Activated naive CD8-positive, alpha-beta T cell treated with anti-CD3 and anti-CD28 coated beads, Interleukin-2, amount 50 U/mL, for 16 hours (primary cell): ENCODE measurements at places on chromosomes 6 and 20.
A peak's percentile ranks its signal among the peaks of the same experiment; 100 is the strongest.

DNA sequence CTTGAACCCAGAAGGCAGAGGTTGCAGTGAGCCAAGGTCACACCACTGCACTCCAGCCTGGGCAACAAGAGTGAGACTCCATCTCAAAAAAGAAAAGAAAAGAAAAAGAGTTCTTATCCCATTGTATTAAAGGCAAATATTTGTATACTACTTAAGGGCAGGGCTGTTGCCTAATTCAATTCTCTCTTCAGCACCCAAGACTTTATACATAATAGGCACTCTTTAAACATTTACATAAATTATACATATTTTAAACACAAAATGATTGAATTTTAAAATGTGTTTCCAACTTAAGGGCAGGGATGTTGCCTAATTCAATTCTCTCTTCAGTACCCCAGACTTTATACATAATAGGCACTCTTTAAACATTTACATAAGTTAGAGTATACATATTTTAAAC, 424.3 kb upstream of the ARID1B start:
- no peak for DNase-seq

GRCh38 chr6:3898265-3898994, 49.3 kb downstream of the FAM50B start:
- no peak for DNase-seq

- DNase-seq: no peak
Observed at GRCh38 chr6:16949716-16950115, 152.1 kb upstream of the STMND1 start.

GRCh38 chr6:56525974-56526789, 116.5 kb downstream of the DST start:
- DNase-seq: no peak

DNA sequence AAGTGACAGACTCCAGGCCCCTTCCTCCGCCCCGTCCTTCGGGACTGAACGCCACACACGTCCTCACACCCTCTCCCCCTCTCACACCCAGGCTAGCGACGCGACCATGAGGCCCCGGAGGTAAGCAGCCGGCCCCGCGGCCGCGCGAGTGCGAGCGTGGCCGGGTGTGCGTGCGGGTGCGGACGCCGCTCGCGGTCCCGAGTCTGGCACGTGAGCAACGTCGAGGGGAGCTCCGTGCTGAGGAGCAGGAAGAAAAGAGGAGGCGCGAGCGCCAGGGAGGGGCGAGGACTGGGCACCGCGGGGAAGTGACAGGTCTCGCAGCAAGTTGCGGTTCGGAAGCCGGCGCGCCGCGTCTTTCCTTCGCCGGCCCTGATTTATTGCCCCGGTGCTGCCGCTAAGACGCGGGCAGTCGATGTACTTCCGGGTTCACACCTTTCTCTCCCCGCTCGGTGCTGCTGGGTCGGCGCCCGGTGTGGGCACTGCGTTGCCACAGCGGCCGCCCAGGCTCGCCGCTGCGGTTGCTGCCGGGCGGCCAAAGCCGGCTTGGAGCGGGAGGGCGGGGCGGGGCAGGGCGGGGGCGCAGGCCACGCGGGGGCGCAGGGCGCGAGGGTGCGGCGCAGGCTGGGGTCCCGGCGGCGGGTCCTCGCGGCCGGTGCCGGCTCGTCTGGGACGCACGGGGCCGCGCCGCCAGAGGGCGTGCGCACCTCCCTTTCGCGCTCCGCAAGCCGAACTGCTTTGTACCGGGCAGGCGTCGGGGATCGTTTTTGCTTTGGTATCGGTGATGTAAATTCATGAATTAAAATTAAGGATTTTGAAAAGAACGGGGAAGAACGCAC, 15.8 kb upstream of the LIN28B start:
- no peak for DNase-seq

DNA sequence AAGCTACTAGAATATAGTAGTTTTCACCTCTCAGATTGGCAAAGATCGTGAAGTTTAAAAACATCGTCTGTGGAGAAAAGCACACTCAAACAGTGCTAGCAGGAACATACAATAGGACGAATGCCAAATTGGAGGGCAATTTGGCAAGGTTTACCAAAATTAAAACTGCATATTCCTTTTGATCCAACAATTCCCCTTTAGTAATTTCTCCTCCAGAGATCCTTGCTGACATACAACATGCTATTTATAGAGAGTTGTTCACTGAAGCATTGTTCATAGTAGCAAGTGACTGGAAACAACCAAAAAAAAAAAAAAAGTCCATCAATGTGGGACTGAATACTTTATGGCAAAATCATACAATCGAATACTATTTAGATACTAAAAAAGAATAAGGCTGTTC, 202.2 kb downstream of the ATXN1 start:
- DNase-seq: no peak

DNA sequence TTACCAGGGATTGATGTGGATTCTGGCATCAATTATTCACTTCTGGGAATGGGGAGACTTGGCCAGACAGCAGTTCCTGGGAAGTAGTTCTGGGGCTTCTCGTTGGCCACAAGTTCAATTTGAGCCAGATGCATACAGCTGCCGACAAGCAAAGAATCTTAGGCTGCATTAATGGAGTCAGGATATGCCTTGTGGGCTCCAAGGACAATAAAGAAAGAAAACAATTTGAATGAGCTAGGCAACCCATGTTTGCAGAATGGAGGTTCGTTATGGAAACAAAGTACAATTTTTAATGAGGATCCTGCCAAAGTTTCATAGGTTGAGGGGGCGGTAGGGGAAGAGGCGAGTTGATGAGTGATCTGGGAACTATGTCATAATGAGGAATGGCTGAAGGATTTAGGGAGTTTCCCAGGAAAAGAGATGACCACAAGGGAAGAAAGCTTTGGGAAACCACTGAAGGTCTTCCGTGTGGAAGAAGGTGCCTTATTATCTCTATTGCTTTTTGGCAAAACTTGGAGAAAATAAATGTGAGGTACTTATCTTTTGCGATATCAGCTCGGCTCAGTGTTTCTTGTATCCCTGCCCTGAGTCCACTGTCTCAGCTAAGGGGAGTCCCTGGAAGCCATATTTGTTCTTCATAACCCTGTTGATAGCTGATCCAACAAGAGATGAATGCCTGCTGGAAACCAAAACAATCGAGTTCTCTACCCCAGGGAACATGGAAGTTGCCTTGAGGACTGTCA, 181.0 kb upstream of the ZNF217 start:
- no peak for DNase-seq

DNA sequence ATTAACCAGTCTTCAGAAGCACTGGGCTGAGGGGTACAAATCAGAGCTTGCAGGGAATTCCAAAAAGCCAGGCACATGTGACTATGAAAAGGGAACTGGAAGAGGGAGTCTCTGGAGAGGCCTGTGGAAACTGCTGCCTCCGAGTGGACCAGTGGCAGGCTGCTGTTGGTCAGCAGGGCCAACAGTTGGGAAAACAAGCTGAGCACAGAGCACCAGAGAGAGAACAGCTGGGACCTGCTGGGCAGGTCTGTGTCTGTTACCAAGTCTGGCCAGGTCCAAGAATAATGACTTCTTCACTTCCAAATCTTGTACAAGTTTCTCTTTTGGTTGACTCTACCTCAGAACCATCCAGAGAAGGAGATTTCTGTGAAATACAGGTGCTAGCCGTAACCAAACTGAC, 81.4 kb downstream of the LIN28B start:
- DNase-seq: no peak

GRCh38 chr6:81565071-81565470, 187.4 kb downstream of the TENT5A start:
- DNase-seq: no peak

- DNase-seq: no peak
Observed at GRCh38 chr20:8104252-8104651, 27.8 kb upstream of the PLCB1 start.

- DNase-seq: no peak
Observed at GRCh38 chr6:113512576-113512975, 344.6 kb upstream of the MARCKS start.

GRCh38 chr6:164039954-164040375, 625.4 kb downstream of the QKI start:
- no peak for DNase-seq

GRCh38 chr20:20217621-20218020, 150.3 kb upstream of the INSM1 start:
- no peak for DNase-seq

DNA sequence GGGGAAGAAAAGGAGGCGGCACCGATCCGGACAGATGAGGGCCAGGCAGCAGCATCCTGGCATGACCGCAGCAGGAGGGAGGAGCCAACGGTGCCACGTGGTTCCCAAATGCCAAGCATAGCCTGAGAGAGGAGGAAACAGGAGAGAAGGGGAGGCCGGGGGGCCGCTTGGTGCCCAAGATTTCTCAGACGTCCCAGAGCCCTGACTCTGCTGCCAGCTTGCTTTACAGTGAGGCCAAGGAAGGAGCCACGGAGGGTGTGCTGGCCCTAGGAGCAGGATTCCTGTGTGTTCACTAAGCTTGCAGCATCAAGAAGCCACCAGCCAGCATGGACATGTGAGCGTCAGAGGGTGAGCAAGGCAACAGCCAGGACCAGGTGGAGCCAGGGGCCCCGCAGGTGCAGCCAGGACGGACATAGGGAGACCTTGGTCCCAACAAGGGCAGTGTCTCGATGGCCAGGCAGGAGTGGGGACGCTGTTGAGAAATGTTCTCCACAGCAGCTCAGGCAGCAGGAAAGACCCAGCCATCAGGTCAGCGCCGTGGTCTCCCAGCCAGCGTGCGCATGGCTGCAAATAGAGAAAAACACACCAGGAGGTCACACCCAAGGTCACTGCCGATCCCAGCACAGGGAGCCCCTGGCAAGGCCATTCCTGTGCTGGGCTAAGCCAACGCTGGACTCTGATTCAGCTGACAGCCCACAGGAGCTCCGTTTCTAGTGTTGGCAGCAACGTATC, 143.7 kb downstream of the DLL1 start:
- no peak for DNase-seq

DNA sequence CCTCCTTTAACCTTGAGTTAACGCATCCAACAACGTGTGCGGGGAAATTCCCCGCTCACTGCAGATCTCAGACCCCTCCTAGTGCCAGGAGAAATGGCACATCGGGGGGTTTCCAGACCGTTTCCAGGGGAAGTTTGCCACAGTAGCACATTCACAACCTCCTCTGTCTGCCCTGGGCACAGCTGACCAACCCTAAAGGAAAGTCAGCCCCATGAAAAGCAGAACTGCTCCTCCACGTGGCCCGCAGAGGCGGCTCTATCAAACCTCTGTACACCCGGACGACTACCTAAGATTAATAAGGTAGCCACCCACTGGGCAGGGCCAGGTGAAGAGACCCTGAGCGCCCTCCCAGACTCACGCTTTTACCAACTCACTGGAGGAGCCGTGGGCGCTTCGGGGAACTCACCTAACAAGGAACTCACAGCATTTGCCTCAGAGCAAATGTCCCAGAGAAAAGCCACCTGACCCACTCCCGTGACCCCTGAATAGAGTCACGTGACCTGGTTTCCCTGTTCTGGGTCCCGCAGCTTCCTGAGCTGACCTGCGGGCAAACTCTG, 93.1 kb downstream of the PRND start:
- DNase-seq: peak; percentile 61

DNA sequence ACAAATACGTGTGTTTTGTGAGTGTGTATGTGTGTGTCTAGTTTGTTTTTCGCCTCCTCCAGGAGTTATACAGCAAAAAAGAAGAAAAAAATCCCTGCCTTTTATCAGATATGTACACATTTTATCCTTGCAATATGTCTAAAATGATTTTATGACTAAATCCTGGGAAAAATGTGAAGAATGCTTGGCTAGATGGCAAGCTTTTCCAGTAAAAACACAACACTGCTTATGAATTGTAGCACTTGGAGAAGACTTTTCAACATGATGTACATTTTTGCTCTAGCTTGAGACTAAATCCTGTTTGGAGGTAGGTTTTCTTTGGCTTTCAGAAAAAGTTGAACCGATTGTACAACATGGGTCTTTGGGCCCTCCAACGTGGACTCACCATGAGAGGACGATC, 160.2 kb downstream of the GMPR start:
- DNase-seq: no peak

GRCh38 chr6:71043902-71044301, 87.0 kb upstream of the B3GAT2 start:
- no peak for DNase-seq

DNA sequence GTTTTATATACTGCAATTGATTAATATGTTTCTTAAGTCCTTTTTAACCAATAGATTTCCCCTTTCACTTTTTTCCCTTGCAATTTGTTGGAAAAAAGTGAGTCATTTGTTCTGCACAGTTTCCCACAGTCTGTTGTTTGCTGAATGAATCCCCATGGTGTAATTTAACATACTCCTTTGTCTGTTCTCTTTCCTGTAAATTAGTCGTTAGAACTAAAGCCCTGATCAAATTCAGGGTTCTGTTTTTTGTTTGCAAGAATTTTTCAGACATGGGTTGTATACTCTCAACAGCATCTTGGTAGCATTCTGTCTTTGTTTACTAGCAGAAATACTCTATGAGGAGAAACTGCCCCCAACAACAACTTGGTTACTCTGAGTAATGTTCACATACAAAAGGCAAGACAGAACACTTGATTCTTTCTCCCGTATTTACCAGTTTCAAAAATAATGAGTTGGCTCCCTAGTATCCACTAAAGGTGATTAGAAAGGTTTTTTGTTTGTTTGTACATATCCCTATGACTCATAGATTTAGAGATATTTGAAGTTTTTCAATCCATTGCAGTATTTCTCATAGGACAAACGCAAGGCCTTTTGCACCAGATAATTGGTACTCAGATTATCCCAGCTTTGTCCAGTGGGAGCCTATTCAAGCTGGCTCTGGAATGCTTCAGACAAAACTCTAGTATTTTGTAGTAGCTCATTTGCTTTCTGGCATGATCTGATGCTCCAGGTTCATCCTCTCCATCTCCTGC, 16.5 kb downstream of the BLOC1S5 start:
- no peak for DNase-seq

DNA sequence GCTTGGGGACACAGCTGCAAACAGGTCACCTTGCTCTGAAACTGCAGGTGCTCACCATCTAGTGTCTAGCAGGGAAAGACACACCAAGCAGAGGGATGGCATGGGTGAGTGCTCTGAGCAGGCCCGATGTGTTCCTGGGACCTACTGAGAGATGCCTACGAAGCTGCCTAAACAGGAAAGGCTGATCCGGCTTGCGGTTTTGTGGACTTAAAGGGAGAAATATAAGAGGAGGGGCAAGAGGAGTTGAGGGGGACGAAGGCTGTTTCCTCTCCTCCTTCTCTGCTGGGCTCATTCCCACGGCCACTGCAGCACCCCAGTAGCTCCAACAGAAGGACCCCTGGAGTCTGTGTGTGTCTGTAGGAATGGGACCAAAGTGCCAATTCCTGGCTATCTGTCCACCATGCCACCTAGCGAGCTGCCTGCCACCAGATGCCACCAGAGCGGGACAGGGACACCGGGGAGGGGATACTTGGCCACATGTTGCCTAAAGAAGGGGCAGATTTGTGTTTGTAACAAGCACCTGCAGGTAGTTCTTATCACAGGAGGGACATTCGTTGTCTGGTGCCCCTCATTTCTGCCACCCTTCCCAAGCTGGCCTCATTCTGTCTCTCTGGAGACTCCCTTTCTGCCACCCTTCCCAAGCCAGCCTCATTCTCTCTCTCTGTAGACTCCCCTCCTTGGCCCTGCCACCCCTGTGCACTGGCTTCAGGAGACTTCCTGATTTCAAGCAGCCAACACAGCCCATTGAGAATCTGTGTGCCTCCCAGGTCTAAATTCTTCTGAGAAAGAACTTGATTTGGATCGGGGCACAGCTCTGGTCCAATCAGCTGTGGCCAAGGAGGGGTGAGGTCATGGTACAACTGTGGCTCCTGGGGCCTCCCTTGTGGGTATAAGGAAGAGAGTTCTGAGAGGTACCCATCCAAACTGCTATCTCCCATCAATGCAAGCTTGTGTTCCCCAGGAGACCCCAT, 221.8 kb downstream of the ANKRD60 start:
- no peak for DNase-seq
